ENCODE measurements at places on chromosomes 1 and 21.

DNA sequence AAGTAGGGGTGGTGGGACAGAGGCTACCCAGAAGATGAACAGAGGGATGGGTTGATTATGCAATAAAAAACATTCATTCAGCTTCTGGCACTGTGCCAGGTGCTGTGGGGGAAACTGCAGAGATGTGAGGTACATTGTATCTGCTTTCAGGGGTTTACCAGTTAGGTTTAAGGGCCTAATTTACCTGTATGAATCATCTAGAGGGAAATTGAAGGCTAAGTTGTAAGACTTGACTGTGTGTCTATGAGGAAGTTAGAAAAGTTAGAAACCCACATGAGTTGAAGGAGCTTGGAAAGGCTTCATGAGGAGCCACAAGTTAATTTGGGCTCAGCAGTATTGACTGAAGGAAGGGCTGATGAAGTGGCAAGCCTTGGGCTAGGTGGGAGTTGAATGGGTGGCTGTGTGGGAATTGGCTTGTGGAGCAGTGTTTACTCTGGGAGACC is 36.7 kb upstream of the APOBEC4 start:
- DNase-seq, result no peak

- DNase-seq, result peak; percentile 45
Observed at GRCh38 chr1:241999026-241999425, at the start of gene MAP1LC3C. MAP1LC3C (minus strand) TSS chr1:241999098; CDS start chr1:241999008, 90 bp downstream.

DNA sequence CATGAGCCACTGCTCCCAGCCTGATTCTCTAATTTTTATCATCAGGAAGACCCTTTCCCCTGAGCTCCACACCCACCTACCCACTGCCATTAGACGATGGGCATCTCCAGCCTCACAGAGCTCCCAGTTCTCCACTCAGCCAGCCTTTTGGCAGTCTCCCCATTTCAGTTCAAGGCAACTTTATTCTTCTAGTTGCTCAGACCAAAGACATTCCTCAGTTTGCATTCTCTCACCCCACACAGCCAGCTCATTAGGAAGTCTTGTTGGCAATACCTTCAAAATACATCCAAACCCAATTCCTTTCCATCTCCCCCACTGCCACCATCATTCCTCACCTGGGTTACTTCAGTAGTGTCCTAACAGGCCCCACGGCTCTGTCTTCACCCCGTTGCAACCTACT is 53.4 kb upstream of the COX20 start:
- DNase-seq, result no peak

DNA sequence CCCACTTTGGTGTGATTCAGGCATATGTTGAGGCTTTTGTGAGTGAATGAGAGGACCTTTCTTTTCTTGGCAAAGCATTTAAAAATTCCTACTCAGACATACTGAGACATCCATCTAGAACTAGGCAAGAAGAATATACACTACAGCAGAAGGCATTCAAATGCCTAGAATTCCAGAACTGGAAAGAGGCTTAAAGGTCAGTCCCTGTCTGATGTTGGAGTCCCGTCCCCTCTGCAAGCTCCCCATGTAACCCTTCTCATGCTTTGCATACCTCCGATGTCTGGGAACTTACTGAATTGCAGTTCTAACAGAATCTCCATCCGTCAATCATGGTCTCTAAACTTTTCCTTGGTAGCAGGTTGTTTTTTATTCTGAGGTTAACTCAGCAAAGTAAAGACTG is 152.9 kb downstream of the ATP6V1G3 start:
- DNase-seq, result no peak

DNA sequence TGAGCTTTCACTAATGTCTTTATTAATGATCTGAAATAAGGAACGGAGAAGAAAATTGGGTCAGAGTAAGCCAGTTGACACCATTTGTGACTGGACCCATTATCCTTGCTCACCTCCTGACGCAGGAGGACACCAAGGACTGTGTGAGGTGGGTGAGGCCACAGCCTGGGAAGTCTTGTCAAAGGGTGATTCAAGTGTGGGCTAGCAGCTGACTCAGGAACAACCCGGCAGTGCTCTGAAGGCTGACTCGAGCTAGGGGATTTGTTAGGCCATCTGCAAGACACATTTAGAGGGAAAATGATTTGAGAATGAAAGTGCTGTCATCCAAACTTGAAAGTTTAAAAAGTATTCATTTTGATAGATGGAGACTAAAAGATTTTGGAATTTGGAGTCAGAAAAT is 21.2 kb downstream of the PRRX1 start:
- DNase-seq, result no peak

DNA sequence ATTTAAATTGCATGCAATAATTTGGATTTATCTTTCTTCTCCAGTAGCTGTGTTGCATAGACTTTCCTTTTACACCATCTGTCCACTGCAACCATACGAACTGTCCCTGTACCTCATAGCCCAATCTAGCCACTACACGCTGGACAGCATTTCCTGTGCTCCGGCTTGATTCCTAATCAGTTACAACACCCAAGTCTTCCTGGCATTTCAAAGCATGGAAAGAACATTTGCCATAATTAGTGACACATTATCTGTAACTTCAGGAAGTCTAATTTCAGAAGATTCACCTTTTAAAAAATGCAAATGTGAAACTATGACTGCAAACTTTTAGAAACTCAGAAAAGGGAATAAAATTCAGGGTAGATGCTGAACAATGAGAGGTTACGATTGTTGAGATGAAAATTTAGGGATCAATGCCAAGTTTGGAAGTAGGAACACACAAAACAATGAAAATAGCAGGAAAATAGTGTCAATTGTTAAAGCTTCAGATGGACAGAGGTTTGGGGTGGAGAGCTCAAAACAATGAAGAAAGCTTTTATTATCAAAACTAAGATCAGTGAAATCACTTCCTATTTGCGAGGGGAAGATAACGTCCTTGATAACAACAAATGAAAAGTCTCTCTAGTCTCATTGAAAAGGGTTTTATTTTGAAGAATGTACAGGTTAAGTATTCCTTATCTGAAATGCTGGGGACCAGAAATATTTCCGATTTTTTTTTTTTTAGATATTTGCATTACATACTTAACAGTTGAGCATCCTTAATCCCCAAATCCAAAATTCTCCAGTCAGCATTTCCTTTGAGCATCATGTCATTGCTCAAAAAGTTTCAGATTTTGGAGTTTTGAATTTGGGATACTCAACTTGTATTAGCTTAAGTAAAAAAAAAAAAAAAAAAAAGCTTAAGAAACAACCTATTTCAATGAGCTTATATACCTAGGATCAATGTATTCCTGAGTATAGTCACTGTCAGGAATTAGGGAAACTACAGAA is 107.3 kb downstream of the FNBP1L start:
- no peak for DNase-seq

GRCh38 chr1:9453779-9454418 is 85.4 kb upstream of the SLC25A33 start:
- DNase-seq, result no peak

DNA sequence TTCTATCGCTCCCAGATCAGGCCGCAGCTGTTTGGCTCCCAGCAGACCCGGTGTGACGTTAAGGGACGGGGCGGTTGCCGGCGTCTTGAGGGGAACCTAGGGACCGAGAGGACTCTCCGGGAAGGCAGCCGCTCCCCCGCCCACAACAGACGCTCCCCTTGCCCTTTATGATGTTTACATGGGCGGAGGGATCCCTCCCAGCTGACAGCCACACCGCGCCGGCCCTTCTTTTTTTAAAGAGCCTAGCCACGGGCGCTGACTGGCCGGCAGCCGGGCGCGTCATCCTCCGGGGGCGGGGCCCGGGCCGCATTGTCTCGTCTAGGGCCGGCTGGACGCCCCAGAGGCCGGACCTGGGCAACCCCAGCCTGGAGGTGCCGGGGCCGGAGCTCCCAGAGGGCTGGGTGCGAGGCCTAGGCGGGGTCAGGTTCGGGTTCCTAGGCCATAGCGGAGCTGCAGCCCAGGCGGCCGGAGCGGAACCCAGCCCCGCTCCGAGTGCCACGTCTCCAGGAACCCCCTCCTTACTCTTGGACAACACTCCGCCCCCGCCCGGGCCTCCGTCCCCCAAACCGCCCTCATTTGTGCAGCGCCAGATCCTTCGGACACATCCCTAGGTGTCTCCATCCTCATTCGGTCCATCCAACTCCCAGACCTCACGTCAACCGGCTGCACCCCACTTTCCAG is at the start of gene PCAT6:
TSS of gene PCAT6 (plus strand) at position 340 of the 681 bp plus-strand sequence.
- peak; percentile 98 for DNase-seq

DNA sequence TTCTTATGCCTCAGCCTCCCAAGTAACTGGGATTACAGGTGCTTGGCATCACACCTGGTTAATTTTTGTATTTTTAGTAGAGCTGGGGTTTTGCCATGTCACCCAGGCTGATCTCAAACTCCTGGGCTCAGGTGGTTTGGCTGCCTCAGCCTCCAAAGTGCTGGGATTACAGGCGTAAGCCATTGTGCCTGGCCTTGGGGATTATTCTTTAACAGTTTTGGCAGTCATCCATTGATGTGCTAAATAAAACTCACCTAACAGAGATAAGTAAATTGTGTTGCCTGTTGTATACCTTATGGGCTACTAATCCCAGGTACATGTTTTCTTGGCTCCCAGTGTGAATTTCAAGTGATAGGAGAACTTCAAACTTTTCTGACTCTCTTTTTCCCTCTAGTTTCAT is 35.2 kb upstream of the PDE4B start:
- no peak for DNase-seq

DNA sequence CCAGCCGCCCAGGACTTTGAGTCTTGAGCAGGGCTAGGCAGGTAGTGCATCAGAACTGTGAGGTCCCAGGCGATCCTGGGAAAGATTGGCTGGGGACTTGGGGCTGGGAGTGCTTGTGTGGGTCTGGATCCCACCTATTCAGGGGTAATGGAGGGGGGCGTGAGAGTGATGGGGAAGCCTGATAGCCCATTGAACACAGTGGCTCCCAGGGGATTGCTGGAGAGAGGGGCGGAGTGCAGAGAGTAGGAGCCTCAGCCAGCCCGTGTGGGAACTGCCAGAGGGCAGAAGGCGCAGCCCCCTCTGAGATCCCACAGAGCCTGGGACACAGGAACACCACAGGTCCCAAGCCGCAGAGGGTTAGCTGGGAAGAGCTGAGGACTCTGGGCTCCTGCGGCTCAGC is 19.3 kb upstream of the PDZK1IP1 start:
- DNase-seq, result no peak

GRCh38 chr1:58290685-58291372 is 255.7 kb downstream of the OMA1 start:
- DNase-seq, result peak; percentile 16

GRCh38 chr1:53069663-53070327 is 7.8 kb downstream of the PODN start:
- DNase-seq, result no peak

DNA sequence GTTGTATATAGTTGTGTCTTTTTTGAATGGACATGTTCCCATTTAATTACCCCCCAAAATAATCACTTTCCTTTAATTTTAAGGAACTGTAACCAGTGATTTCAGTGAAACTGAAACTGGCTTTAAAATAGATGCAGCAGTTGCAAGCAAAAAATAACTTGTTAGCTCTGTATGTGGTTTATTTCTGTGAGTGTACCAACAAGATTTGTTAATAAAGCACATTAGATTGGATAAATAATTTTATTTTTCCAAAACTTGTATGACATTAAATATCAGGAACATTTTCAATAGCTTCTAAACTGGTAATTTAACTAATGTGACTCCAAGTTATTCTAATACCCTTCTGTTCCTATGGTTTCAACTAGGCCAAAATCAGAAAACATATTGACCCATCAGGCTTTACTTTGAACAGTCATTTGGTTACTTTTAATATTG is 184.3 kb upstream of the CACYBP start:
- DNase-seq, result no peak

GRCh38 chr1:155226910-155227260 is 18.4 kb downstream of the MTX1 start:
- DNase-seq, result peak; percentile 87

DNA sequence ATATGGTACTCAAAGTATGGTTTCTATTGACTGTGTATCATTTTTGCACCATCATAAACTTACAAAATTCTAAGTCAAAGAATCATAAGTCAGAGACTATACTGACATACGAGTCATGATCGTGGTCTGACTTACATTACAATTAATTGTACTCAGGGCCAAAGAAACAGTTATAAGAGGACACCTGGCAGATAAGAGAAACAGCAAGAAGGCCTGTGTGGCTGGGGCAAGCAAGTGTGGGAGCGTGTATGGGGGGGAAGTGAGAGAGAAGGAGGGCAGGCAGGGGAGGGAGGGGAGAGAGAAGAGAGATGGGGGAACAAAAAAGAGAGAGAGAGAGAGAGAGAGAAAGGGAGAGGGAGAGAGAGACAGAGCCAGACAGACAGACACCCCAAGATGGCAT is 70.9 kb downstream of the RERE start:
- DNase-seq, result no peak

DNA sequence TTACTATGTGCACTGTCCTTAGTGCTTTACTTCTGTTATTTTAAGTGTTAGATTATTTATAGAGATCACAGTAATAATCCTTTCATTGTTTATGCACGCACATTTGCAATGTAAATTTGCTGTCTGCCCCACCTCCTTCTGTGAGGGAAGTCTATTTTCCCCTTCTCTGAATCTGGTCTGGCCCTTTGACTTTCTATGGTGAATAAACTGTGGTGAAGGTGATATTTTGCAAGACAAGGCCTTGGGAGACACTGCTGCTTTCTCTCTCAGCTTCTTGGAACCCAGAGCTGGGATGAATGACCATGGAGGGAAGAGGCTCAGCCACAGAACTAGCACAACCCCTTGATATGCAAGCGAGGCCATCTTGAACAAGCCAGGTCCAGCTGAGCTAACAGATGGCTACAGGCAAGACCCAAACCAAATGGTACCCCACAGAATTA is 156.3 kb downstream of the ST6GALNAC3 start:
- DNase-seq, result no peak

- DNase-seq, result no peak
Observed at GRCh38 chr1:173190101-173190936, 16.8 kb downstream of the TNFSF4 start.

GRCh38 chr1:228459091-228459993 is 27.8 kb upstream of the RNF187 start:
- DNase-seq, result peak; percentile 86

DNA sequence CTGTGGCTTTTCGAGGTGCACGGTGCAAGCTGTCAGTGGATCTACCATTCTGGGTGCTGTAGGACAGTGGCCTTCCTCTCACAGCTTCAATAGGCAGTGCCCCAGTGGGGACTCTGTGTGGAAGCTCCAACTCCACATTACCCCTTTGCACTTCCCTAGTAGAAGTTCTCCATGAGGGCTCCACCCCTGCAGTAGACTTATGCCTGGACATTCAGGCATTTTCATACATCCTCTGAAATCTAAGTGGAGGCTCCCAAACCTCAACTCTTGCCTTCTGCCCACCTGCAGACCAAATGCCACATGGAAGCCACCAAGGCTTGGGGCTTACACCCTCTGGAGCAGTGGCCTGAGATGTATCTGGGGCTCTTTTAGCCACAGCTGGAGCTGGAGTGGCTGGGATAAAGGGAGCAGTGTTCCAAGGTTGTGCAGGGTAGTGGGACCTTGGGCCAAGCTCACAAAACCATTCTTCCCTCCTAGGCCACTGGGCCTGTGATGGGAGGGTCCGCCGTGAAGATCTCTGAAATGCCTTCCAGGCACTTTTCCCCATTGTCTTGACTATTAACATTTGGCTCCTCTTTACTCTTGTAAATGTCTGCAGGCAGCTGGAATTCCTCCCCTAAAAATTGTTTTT is 18.0 kb upstream of the RNF2 start:
- DNase-seq, result no peak

- DNase-seq, result no peak
Observed at GRCh38 chr1:157080714-157081113, 18.9 kb downstream of the ETV3L start.
